ENCODE measurements at places on chromosomes 1 and 21.

- no peak for DNase-seq
Measured at GRCh38 chr1:76425201-76426145, 350.9 kb downstream of the ST6GALNAC3 start.

DNA sequence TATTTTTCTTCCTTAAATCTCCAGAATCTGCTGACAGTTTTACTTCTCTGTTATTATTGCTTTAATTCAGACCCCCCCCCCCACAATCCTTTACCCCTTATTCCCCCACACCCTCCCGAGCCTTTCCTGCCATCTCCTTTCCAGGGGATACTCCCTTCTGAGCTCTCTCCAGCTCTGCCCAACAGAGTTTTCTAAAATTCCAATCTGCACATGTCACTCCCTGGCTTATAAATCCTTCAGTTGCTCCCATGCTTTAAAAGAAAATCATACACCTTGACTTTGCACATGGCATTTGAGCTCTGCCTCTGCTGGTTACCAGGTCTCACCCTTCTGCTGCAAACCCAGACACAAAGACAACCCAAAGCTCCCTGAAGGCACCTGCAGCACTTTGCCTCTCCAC is 11.7 kb upstream of the EPS8L3 start:
- DNase-seq: no peak

DNA sequence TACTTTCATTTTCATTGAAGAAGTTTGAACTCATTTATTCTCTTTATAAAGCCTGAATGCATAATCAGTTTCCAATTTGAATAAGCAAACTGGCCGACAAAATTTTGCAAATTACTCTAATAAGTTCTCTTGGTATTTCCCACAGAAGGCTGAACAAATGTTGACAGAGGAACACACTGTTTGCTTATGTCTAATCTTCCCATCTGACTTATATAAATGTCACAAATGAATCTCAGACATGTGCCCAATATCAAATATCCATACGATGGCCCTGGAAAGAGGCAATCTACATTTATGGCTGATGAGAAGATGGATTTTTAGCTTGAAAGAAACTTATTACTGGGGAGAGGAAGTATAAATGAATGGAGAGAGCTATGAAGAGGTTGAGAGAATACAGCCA is 380.6 kb upstream of the ZRANB2 start:
- no peak for DNase-seq

DNA sequence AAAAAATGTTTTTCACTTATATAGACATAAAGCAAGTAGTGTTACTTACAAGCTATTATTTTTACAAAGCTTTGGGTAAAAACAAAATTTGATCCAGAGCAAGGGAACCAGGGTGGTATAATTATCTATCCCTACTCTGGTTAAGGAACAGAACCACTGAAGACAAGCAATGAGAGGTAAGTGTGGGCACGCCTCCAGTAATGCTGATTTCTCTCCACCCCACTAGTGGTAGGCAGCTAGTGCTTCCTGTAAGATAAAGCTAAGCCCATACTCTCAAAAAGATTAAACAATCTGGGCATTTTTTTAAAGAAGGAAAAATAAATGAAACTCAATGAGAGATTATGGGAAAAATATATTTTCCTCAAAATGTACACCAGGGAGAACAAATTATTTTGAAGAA is 22.1 kb downstream of the TFB2M start:
- no peak for DNase-seq

GRCh38 chr1:38093569-38094520 is 47.3 kb upstream of the POU3F1 start:
- no peak for DNase-seq

Measured in stimulated activated CD8-positive, alpha-beta memory T cell treated with anti-CD3 and anti-CD28 coated beads, Interleukin-4, amount 100 ng/mL, for 4 hours (primary cell).